ENCODE measurements at places on chromosomes 4 and X.

DNA sequence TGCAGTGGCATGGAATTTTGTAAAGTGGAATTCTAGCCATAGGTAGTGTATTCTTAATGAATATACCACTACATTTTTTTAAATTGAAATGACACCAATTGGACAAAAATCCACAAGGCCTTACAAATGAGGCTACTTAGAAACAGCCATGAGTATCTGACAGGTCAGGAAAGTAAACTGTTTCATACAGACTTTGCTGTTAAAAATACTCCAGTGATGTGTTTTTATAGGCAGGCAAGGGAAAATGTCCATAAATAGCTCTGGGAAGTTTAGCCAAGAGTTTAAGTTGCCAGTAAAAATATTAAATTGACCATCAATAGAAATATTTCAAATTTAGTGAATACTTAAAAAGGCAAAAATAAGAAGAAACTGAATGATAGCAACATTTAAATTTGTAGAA is 41.8 kb upstream of the PDLIM5 start:
- no peak for DNase-seq

DNA sequence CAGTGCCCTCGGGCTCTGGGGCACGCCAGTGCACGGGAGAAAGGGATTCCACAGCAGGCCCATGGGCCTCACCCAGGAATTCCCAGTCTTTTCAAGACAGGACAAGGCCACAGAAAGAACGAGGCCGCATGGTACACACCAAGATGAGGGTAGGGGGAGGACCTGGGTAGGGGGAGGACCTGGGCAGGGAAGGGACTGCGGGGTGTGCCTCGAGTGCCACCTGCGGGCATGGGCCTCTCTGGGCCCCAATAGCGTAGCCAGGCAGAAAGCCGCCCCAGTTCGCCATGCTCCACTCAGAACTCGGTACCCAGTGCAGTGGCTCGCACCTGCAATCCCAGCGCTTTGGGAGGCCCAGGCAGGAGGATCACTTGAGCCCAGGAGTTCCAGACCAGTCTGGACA is 14.0 kb upstream of the DUSP9 start:
- no peak for DNase-seq

- DNase-seq: no peak
These were observed 54.4 kb downstream of the NBDY start for GRCh38 chrX:56783450-56783831.

- no peak for DNase-seq
These were observed at the start of gene VEGFD for GRCh38 chrX:15384304-15384703. VEGFD (minus strand) TSS chrX:15384413; CDS start chrX:15383946, 467 bp downstream.

DNA sequence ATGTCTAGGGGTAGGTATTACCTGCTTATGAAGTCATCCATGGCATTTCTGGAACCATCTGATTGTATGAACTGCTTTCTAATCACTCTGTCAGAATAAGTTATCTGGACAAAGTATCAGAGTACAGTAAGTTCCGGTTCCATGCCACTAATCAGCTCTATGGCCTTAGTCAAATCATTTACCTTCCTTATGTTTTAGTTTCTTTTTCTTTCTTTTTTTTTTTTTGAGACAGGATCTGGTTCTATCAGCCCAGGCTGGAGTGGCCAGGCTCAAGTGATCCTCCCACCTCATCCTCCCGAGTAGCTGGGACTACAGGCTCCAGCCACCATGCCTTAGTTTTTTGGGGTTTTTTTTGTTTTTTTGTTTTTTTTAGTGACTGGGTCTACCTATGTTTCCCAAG is 11.5 kb downstream of the XIAP start:
- no peak for DNase-seq

GRCh38 chr4:1666391-1666790 is 17.7 kb downstream of the FAM53A start:
- no peak for DNase-seq

DNA sequence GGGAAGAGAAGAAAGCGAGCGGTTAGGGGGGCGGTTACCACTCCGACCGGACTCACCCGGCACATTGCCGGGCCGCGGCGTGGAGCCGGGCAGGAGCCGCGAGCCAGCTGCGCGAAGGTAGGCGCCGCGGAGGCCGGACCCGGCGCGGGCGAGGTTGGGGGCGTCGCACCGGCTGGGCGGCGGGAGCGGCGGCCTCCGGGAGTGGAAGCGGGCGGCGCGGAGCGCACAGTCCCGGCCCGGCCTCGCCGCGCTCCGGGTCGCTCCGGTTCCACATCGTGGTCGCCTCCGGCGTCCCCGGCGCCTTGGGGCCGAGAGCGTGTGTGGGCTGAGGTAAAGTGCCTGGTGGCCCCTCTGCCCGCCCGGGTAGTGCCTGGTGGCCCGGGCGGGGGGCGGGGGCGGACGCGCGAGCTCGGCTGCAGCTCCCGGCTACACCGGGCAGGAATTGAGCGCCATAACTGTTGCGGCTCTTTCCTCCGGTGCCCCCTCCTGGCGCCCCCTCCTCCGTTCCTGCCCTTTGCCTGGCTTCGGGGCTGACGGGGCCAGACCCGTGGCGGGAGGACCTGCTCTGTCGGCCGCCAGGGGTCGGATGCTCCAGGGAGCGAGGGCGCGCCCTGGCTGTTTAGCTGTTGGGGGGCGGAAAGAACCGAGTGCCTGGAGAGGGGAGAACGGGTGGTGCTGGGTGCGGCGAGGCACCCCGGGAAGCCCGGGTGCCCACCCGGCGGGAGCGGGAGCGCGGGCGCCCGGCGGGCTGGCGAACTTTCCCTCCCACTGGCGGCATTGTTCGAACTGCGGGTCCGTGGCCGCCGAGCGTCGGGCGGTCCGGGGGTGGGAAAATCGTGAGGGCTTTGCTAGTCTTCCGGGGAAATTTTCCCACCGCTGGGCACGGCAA is 626 bp downstream of the JADE3 start:
- DNase-seq: peak; percentile 1

GRCh38 chrX:88612870-88613329 is 134.1 kb upstream of the CPXCR1 start:
- no peak for DNase-seq

- no peak for DNase-seq
These were observed 2.6 kb downstream of the PGK1 start for GRCh38 chrX:78106651-78106986.

- DNase-seq: no peak
These were observed 209.6 kb upstream of the MAGEB2 start for GRCh38 chrX:30005813-30006212.

DNA sequence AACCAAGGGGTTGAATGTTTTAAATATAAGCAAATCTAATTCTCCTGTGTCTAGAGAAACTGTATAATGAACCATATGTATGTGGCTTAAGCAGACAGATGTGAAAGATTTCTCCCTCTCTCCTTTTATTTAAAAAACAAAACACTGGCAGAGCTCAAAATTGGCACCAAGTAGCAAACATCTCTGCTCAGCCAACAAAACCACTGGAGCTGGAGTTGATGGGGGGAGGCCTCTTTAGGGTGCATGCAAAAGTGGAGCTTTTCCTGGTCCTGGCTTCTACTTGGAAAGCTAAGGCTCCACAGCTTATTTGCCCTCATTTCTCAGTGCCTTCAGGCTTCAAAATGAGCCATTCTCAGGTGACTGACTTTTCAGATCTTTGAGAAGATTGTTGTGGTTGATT is 95.6 kb downstream of the REPS2 start:
- no peak for DNase-seq

DNA sequence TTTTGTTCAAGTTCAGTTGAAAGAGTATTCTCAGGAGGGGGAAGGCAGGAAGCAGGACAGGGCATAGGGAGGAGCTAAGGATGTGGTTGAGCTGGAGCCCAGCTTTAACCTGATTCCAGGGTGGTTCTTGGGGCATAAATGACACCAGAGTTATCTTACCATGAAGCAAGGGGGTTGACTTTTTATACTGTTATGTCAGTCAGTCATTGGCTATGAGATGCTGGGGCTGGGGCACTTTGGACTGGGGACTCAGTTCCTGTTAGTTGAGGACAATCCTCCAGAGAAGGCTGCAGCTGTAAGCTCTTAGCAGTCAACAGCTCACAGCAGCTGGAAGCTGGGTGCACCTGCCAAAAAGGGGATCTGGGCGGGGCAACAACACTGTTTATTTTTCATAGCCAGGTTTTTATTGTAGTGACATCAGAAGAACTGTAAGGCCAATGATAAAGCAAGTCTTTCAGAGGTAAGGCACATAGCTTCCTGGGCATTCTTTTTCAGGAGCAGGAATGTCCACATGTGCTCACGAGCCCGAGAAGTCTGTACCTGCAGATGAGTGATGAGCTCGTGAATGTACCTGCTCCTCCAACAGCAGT is 78.5 kb downstream of the MID1IP1 start:
- DNase-seq: no peak

GRCh38 chr4:90799895-90800294 is 672.7 kb downstream of the CCSER1 start:
- DNase-seq: no peak

DNA sequence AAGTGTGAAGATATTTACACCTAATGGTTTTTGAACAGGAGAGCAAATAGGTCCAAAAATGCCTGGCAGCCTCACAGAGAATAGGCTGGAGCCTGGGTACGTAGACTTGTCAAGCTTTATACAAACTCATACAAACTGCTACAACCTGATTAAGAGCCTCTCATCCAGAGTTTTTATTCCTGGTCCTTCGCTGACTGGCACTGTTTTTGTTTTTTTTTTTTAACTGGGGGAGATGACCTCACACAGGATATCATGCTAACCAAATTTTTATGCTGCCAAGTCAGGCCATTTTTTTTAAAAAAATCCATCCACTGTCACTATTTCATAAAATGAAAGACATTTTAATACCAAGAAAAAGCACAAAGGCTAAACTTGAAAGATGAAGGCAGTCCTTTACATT is 1.9 kb downstream of the FAM114A1 start:
- DNase-seq: no peak

DNA sequence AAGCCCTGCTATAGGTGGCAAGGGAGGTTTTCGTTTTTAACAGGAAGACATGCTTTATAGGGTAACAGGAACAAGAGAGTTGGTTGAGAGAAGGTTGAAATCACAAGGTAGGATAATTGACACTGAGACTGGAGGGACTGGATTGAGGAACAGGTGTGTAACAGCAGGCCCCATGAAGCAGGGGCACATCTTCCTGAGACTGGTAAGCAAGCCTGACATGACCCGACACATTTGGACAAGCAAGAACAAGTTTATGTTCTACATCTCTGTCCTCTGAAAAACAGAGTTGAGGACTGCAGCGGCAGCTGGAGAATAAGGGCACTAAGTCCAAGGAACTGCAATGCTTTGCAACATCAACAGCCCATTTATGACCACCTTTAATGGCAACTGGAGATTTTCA is 5.2 kb downstream of the RPS4X start:
- DNase-seq: no peak

GRCh38 chrX:53044995-53045394 is 3.6 kb upstream of the GPR173 start:
- DNase-seq: no peak

DNA sequence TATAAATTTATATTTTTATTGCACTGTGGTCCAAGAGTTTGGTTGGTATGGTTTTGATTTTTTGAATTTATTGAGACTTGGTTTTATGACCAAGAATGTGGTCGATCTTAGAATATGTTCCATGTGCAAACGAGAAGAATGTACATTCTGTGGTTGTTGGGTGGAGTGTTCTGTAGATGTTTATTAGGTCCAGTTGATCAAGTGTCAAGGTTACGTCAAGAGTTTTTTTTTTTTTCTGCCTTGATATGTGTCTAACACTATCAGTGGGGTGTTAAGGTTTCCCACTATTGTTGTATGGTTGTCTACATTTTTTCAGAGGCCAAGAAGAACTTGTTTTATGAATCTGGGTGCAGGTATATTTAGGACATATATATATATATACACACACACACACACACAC is 10.8 kb downstream of the ETDB start:
- no peak for DNase-seq

- no peak for DNase-seq
These were observed 64.7 kb downstream of the DHX15 start for GRCh38 chr4:24519649-24520048.

- no peak for DNase-seq
These were observed 1609.1 kb downstream of the C4orf33 start for GRCh38 chr4:130705023-130705422.

DNA sequence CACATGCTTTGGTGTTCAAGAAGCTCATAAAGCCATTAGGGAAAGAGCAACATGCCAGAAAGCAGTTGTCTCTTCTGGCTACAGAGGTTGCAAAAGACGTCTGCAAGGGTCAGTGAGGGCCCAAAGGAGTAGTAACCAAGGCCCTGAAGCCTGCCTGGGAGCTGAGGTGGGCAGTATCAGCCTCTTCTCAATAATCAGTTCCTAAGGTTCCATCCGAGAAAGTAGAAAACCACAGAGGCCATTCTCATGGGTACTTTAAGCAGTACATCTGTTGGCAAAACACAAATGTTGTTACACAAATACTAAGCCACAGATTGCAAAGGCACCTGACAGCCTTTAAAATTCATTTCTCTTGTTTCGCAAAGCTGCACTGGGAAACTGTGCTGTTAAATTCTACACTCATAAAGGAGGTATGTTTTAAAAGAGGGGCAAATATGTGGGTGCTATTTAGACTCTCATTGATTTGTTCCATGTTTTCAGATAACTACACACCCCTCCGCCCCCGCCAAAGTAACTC is 37.7 kb downstream of the MECP2 start:
- DNase-seq: no peak

DNA sequence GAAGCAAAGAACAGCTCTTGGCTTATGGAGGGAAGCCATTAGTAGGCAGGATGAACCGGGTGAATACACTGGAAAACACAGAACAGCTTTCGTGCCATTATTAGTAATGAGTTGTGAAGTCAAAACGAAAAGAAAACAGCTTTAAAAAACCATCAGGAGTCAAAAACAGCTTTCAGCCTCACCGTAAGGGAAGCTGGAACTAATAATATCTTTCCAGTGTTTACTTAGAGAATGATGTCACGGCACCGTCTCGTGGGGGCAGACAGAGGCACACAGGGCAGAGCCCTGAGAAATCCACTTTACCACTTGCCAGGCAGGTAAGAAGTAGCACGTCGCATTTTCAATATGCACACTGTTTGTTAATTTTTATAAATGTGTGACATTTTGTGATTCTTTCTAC is 37.9 kb upstream of the HMX1 start:
- DNase-seq: no peak

- no peak for DNase-seq
These were observed 51.9 kb downstream of the FAM114A1 start for GRCh38 chr4:38919494-38919893.

DNA sequence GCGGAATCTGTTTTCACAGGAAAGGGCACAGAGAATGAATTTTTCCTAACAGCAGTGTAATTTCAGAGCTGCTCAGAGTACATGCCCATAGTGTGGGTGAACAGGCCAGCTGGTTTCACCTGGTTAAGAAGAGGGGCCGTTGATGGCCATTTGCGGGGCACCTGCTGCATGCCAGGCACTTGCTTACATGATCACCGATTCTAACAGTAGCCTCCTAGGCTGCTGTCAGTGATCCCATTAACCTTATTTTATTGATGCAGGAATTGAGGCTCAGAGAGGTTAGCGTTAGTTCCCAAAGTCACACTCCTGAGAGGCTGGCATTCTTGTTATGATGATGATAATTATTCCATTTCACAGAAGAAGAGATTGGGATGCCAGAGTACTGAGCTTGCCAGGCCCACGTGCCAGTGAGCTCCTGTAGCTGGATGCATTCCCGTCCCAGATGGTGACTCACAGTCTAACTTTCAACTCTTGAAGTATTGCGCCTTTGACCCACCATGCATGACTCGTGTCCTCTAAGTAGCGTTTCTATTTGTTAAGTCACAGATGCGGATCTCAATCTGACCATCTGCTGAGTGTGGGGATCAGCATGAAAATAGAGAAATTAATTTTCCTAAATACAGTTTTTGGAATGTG is 76.5 kb downstream of the PSAPL1 start:
- peak; percentile 61 for DNase-seq

Measured in SW 1271 (cell line).